ENCODE measurements at places on chromosomes 7 and 10.

GRCh38 chr7:142862351-142862750 is 7.5 kb downstream of the EPHB6 start:
- no peak for DNase-seq

DNA sequence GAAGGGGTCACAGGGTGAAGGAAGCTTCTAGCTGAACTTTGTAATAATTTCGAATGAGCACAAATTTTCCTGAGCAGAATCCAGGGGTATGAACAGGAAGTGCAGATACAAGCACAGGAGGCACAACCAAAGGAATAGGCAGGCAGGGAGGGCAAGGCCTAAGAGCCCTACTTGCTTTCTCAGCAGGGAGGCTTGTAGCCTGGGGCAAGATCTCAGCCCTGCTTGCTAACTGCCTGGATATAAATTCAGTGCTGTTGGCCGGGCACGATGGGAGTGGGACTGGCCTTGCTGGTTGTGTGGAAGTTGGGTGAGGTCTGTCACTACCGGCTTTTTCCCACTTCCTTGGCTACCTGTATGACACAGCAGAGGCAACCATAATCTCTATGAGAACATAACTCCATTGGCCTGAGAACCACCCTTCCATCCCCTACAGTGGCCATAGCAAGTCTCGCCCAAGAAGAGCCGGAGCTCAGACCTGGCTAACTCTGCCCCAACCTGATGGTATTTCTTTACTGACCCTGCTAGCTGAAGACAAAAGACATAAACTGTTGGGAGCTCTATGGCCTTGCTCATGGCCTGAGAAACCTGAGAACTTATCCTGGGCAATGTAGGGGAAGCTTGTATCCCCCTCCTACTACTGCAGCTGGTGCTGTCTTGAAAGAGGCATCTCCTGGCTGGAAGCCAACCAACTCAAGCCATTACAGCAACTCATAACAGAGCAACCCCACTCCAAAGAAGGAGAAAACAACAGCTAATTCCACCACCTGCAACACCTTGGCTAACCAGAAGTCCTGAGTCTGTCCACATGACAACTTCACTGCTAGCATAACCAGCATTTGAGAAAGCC is 27.6 kb downstream of the CLDN12 start:
- DNase-seq: no peak

DNA sequence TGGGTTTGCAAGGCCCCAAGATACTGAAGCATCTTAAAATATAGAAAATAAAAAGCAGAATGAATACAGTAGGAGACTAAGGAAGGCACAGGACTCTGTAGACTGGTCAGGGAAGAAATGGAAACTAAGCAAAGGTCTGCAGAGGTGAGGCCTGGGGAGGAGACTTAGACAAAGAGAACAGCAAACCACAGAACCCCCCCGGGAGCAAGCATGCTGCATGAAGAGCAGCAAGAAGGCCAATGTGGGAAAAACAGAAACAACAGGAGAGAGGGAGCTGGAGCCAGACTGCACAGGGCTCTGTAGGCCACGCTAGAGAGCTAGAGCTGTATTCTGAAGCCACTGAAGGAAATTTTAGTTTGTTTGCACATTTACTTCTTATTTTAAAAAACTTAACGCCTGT is 45.7 kb upstream of the ARID5B start:
- no peak for DNase-seq

DNA sequence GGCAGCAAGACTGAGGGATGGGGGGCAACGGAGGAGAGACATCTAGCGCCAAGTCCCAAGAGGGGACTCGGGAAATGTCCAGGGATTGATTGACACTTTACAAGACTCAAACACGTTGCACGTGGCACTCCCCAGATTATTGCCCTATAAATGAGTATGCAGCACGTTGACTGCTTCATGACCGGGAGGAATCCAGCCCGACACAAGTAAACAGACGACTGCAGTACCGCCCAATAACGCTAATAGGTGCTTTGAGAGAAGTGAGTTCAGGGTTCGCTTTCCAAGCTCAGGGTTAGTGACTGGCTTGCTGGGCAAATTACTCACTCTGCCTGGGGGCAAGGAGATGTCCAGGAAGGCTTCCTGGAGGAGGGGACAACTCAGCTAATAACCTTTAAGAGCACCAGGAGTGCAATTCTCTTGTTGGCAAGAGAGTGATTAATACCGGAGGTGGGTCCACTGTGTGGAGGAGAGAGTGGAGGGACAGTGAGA is 73.3 kb upstream of the MYL10 start:
- no peak for DNase-seq

- DNase-seq: no peak
These were observed 182.0 kb downstream of the KCNMA1 start for GRCh38 chr10:77455561-77455960.
